Glutamatergic neuron (in vitro differentiated cells): ENCODE measurements at places on chromosomes 1 and 21. TPM values are rescaled to one million over a fixed set of nuclear protein-coding genes. Genes with fewer than 3 reads are reported as not detected.

The FBLIM1 gene
- 29.9 TPM for total RNA-seq

The CELA2B gene
- total RNA-seq = not detected

The CRP gene
- not detected for total RNA-seq

The KLF17 gene
- 10.9 TPM for total RNA-seq

The KIAA0319L gene
- 74.7 TPM for total RNA-seq

The LAX1 gene
- not detected for total RNA-seq

The GPA33 gene
- not detected for total RNA-seq

The LCE2A gene
- not detected for total RNA-seq

The IER5 gene
- 8.8 TPM for total RNA-seq

The B3GALNT2 gene
- total RNA-seq = 12.3 TPM
